ENCODE measurements at places on chromosomes 7 and 10.

GRCh38 chr7:100021297-100021696 is 5.9 kb downstream of the ZKSCAN1 start:
- DNase-seq, result peak; percentile 26

DNA sequence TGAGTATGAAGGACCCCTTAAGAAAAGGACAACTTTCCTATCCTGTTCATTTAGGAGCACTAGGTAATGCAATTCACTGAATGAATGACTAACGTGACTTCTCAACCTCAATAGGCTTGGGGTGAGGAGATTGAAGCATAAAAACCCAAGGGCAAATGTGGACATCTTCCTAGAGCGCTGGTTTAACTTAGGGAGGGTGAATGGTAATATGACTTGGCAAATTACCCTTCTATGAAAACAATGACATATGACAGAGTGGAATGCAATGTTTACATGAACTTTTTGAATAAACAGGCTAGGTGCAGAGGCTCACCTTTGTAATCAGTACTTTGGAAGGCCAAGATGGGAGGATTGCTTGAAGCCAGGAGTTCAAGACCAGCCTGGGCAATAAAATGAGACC is 83.9 kb upstream of the ANK3 start:
- DNase-seq, result no peak

- peak; percentile 20 for DNase-seq
These were observed at the start of gene SUN1 for GRCh38 chr7:832167-832967. Gene SUN1 (plus strand): TSS chr7:832476. CDS start chr7:832525, 49 bp downstream.

DNA sequence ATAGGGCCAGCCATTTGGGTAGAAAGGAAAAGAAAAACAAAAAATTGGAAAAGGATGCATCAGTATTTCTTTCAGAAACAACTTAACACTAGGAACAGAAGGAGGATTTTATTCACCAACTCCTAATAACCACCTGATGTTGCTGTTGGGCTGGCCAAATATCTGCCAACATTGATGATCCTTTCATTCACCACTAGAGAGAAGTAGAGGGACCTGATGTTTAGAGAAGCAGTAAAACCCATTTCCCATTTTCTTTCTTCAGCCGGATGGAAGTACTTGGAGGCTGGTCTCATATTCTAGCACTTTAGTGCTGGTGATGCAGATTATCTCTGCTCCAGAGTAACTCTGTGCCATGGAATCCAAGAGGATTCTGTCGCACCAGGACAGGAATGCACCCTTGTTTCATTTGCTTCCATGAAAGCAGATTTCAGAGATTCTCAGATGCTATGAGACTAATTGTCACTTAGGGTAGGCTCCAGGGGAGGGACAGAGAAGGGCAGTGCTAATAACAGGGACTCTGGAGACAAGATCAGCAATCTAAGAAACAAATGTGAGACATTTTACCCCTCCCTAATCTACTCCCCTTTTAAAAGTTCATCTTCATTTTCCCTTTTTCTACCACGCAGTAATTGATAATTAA is 3.1 kb downstream of the KLLN start:
- DNase-seq, result peak; percentile 92

DNA sequence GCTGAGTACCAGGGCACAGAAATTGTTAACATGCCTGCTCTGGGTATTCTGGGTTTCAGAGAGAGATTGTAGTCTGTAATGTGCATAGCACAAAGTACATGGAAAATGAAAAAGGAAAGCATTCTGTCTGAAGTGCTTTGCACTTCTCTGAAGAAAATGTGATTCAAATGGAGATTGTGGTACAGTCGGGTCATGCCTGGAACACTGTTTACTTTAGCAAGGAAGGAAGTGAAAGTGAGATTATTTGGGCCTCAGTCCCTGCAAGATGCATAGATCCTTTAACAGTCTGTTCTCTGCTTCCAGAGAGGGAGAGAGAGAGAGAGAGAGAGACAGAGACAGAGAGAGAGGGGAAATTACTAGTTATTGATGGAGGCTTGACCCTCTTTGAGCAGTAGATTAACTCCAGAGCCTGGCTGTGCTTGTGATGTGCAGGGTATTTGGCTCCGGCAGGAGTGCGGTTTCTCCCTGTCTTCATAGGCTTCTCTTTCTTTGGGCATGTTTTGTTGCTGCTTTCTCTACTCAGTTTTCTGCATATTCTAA is 5.4 kb downstream of the VWC2 start:
- DNase-seq, result no peak

GRCh38 chr10:78397786-78398185 is 364.1 kb downstream of the RPS24 start:
- DNase-seq, result peak; percentile 93

DNA sequence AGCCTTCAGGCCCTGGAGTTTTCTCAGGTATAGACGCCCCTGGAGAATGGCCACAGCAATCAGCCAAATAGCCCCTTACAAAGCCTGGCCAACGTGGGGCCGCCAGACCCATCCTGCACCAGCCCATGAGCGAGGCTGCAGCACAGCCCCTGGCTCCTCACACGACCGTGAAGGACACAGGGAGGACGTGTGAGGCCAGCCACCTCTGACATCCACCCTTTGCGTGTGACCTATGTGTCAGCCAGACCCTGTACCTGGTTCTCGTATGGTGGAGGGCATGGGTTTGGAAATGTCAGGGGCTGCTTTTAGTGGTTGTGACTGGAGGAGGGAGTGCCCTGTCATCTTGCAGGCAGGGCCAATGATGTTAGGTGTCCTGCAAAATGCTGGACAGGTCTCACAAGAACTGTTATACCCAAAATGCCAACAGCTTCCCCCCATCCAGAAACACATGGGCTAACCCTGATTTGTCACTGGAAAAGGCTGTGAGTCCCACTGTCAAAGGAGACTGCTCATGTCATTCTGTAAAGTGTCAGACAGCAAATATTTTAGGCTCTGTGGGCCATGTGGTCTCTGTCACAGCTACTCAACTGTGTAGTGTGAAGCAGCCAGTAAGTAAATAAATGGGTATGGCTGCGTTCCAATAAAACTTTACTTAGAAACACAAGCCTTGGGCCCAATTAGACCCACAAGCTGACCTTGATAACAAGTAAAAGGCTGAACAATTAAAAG is 30.0 kb downstream of the NOD1 start:
- no peak for DNase-seq

DNA sequence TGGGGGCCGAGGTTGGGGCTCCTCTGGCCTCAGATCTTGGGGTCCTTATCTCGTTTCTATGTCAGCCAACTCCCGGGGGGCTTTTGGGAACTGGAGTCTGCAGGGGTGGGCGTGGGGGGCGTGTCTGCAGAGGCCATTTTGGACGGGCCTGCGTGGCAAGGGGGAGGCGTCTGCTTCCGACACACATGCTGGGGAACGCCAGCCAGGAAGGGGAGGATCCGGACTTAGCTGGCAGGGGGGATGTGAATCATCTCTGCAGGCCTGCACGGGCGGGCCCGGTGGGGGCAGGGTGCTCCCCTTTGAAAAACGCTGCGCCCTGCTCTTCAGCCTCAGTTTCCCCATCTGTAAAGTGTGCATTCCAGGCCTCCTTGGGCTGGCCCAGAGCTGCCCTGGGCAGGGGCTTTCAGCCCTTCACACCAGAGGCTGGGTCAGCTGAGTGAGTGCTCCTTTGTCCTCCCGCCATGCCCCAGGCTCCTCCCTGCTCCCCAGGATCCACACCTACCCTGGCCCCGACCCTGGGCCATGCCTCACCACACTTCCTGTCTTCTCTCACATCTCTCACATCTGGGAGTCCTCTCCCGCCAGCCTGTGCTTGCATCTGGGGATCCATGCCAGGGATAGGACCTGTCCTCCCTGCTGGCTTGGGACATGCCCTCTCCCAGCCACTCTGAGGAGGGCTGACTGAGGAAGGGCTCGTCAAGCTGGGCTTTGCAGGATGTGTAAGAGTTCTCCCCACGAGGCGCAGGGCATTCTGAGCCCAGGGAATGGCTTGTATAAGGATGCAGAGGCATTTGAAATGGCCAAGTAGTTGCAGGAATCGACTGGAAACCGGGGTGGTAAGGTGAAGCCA is 172.6 kb upstream of the TNRC18 start:
- peak; percentile 97 for DNase-seq

DNA sequence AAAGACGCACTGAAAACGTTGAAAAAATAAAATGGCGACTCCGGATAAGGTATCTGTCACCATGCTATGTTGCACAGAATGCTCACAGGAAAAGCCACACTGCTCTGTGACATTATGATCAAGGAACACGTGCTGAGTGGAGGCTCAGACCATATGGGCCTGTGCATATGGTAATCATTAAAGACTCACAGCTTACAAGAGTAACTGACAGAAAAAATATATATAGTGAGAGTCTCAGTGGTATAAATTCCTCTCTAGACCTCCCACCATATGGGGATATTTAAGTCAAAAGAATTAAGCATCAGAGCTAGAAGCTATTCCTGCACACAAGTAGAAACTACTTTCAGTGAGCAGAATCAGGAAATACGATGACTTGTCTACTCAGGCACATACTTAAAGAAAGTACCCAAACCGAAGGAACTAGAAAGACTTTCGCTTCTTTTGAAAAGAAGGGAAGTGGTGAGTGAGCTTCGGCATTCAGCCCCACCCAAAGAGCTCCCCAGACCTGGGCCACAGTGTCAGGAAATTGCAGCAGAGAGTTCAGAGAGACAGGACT is 65.1 kb upstream of the MPP7 start:
- peak; percentile 85 for DNase-seq

- DNase-seq, result no peak
These were observed 150.3 kb downstream of the GFRA1 start for GRCh38 chr10:116122664-116123063.

DNA sequence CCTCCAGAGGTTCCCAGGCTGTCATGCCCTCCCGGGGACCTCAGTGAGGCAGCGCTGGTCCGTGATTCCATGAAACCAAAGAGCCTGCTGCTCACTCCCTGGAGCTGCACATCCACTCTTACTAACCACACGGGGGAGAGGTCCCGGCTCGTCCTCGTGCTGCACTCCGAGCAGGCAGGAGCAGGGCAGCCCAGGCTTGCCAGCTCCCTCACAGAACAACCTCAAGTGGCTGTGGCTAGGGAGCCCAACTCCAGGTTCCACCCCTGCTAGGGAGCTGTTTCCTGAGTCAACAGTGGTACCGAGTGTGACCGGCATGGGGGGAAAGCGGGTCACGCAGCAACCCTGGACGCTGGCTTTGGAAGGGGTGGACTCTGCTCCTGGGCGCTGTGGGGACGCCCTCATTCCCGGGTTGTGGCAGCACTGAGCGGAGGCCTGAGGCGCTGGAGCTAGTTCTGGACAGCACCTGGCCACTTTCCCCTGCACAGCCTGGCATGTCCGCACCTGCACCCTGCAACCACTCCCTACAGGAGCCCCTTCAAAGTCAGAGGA is 27.9 kb upstream of the PPP2R2D start:
- no peak for DNase-seq

GRCh38 chr7:70237831-70238575 is 639.7 kb downstream of the AUTS2 start:
- DNase-seq, result peak; percentile 2

DNA sequence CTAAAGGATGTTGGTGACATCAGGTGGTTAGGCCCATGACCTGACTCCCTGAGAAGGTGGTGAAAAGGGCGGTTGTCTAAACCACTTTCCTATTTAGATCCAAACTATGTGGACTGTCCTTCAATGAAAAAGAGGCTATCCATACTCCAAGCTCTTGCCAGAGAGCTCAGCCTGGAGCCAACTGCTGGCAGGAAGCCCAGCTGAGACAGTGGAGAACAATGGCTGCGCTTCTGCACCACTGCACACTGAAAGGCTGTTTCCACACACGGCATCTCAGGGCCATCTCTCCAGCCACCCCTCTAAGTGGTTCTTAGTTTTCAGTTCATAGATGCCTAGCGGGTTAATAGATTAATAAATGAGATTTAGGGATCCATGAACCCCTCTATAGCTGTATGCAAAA is 488.8 kb upstream of the ZMIZ1 start:
- DNase-seq, result no peak

DNA sequence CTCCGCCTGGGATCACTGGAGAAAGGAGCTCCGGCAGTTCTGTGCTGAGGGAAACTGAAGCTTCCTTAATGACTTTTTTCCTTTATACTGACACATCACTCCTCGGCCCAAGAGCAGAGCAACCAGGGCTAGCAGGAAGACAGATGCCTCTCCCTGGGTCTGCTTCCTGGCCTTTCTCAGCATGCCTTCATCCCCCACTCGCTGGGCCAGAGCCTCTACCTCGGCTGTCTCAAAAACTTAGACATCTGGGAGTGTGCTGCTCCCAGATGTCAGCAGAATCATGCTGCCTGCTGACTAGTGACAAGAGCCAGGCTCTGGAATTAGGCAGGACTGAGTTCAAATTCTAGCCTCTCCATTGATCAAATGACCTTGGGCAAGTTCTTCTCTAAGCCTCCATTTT is 24.4 kb upstream of the LRRC4 start:
- no peak for DNase-seq

GRCh38 chr7:105622106-105622731 is 40.9 kb upstream of the EFCAB10 start:
- no peak for DNase-seq

GRCh38 chr7:101998029-101998905 is 180.8 kb downstream of the CUX1 start:
- DNase-seq, result no peak

DNA sequence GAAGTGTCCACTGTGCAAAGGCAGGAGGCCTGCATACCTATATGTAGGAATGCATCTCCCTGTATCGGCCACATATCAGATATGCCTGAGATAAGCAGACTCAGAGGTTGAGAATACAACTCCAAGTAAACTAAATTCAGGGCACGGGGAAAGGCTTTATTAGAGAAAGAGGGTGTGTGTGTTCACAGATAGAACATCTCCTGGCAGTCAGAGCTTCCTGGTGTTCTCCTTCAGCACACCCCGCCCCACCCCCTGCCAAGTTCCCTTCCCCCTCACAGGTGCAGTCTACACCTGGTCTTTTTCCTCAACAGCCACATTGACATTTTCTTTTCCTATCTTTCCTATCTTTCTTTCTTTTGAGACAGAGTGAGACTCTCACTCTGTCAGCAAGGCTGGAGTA is 17.1 kb downstream of the GBX1 start:
- DNase-seq, result no peak

DNA sequence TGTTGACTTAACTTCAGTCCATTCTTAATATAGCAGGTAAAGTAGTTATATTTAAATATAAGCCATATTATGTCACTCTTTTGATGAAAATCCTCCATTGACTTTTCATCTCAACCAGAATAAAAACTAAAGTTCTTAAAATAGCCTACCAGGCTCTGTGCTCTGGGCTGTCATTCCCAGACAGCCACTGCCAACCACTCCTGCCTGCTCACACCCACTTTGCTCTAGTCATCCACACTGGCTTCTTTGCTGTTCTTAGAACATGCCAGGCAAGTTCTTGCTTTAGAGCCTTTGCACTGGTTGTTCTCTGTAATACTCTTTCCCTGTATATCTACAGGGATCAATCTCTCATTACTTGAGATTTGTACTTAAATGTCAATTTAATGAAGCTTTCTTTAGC is 80.6 kb downstream of the ZEB1 start:
- no peak for DNase-seq

- DNase-seq, result no peak
These were observed 79.6 kb downstream of the SND1 start for GRCh38 chr7:127731431-127732080.

DNA sequence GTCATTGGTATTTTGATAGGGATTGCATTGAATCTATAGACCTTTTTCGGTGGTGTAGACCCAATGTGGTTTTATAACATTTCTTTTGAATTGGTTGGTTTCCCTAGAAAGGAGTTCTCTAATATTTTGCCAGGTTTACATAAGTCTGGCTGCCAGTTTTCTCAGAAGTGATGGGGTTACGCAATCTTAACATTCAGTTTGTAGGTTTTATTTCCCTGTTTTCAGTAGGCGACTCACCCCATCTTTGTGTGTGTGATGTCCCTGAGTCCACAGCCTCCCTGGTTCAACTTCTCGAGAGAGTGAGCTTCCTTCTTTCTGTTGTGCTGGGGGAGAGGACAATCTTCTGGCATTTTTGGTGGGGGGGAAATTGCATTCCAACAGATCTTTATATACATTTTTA is 9.6 kb upstream of the KIF5B start:
- peak; percentile 72 for DNase-seq

Data from hematopoietic multipotent progenitor cell treated with erythropoietin and hydrocortisone succinate and interleukin-3 and kit ligand, for 4 days (in vitro differentiated cells).